ENCODE measurements at places on chromosomes 4 and X.
A peak's percentile ranks its signal among the peaks of the same experiment; 100 is the strongest.

GRCh38 chr4:158581161-158581560 is 59.5 kb downstream of the RXFP1 start:
- DNase-seq, result no peak

DNA sequence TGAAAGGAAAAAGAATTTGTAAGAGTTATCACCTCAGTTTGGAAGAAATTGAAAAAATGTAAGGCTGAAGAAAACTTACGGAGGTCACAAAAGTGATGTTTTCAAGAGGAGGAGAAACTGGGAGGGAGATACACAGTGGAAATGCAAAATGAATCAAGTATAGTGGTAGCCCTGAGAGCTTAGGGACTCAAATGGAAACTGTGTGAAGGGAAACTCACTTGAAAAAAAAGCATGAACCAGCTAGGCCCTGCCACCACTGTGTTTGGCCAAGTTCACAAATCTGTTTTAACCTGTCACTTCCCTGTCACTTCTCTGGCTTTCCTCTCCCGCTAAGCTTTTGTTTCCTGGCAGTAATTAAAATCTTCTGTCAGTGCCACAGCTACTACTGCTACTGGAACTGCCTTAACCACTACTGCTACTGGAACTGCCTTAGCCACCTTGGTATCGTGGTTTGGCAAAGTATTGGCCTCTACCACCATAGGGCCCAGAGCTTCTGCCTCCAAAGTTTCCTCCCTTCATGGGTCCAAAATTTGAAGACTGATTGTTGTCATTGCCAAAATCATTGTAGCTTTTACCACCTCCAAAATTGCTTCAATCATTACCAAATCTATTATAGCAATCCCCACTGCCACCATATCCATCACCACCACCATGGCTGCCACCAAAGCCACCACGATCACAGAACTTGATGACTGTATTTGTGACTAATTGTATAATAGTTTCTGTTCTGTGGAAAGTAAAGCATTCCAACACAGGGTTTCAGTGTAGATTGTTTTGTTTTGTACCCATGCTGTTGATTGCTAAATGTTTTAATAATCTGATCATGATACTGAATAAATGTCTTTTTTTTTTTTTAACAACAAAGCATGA is 41.5 kb downstream of the SMARCA5 start:
- no peak for DNase-seq

GRCh38 chrX:1103360-1103759 is 109.1 kb downstream of the CRLF2 start:
- no peak for DNase-seq

GRCh38 chr4:83832110-83832825 is 296.4 kb downstream of the GPAT3 start:
- no peak for DNase-seq

- DNase-seq, result peak; percentile 7
Measured at GRCh38 chrX:19840899-19841648, 46.3 kb downstream of the SH3KBP1 start.

- no peak for DNase-seq
Measured at GRCh38 chr4:110480746-110481271, 4.9 kb downstream of the ENPEP start.

- DNase-seq, result no peak
Measured at GRCh38 chr4:32499171-32499570, 1779.0 kb downstream of the PCDH7 start.

- no peak for DNase-seq
Measured at GRCh38 chr4:54728368-54728767, 70.6 kb downstream of the KIT start.

GRCh38 chr4:102500352-102500695 is 835 bp upstream of the NFKB1 start:
- DNase-seq, result no peak

DNA sequence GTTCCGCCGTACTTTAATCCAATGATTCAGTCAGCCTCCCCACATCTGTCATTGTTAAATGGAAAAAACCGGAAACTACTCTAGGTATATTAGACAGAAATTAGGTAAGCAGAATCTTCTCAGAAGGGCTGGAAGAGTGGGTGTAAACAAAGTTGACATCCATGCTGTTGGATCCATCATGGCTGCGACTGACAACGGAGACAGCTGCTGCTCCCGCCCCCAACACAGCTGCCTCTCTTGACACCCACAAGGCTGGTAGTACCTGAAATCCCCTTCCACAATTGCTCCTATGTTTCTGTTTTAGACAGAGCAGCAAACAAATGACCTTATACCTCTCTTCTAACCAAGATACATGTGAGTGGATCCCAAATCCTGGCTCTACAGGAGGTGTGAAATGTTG is 66.6 kb downstream of the RXFP1 start:
- no peak for DNase-seq

DNA sequence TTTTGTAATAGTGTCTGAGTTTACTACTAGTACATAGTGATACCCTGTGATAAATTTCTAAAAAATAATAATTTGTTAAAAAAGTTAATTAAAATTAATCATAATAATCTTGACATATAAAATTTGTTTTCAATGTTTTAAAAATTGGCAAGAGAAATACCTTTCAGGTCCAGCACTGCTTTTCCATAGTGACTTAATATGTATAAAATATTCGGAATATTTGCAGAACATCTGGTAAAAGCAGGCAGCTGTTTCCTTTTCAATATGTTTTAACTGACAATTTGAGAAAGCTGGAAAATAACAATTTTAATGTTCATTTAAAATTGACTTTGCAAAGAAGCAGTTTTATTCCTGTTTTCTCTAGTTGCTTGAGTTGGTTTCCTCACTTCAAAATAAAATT is 17.6 kb upstream of the GK2 start:
- no peak for DNase-seq

- no peak for DNase-seq
Measured at GRCh38 chrX:120318411-120318810, 7.2 kb upstream of the TMEM255A start.

- peak; percentile 56 for DNase-seq
Measured at GRCh38 chrX:97563531-97564133, 679.9 kb downstream of the RPA4 start.

DNA sequence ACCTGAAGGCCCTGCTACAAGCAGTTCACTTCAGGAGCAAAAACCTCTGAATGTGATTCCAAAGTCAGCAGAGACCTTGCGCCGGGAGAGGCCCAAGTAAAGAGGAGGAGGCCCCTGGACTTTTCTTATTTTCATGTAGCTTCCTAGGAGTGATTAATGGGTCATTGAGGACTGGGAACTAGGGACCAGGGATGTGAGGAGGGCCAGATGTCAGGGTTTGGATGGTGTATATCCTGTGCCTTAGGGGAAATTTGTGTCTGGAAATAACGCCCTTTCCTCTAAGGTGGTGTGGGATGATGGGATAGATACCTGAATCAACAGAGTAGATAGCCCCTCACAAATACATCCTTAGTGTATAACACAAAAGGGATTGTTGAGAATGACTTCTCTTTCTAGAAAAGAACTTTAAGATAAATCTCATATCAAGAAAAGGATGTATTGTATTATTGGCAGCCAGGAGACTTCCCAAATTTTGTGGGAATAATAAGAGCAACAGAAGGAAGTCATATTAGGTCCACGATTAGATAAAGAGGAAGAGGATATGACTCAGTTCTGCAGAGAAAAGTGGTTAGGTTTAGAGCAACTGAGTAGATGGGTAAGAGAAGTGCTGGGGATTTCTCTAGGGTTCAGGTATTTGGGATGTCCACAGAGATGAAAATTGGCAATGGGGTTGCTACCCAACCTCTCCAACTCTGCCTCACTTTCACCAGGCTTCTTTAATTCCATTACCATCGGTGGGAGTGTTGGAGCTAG is 1.1 kb downstream of the ITGB1BP2 start:
- no peak for DNase-seq

DNA sequence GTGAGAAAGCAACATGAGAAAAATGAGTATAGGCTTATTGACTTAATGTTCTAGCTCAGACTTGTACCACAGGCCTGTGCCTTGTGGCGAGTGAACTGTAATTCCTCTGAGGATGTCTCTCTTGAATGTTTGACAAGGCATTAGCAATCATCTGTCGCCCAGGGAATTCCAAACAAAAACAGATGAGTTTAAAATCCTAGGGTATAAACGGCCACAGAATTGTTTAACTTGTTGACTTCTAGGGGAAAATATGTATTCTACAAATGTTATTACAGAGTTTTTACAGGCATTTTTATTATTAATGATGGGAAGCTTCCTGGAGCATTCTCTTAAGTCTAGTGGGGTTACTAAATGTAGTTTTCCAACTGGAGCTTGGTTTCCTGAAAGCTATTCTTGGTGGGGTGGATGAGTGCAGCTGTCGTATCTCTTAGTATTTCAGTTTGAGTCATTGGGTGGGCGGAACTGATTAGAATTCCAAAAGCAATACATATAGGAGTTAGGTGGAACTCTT is 40.6 kb downstream of the ARHGAP10 start:
- no peak for DNase-seq

Data from naive thymus-derived CD8-positive, alpha-beta T cell (primary cell).